DMS53 (cell line): ENCODE measurements at places on chromosomes 5 and 9.
A peak's percentile ranks its signal among the peaks of the same experiment; 100 is the strongest.

DNA sequence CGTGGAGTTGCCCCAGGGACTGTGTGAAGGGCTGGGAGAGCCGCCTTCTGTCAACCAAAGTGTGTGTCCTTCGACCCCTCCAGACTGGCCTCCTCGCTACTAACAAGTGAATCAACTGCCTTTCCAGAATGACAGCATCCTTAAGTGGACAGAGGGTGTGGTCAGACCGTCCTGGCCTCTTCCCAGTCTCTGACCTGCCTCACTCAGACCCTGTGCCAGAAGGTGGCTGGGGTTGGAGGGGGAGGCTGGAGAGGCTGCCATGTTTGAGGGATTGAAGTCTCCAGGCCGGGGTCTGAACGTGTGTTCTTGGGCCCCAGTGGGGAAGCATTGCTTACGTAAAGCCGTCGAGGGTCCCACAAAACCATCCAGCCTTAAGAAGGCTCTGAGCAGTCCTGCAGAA is 389.3 kb upstream of the IRX4 start:
- DNase-seq, result no peak

DNA sequence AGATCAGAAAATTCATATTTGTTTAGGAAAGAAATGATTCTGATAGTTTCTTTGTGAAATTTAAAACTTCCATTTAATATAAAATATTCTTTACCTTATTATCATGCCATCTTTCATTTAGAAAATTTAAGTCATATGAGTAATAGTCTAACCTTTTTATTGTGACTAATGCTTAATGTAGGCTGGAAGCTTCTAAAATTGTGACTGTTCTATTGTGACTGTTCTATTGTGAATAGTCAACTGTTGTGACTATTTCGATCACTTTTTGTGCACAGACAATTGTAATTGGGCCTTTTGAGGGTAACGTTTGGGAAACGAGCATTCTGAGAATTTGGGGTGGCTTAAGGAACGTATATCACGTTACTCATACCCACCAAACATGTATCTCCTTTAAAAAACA is 100.0 kb downstream of the PARP8 start:
- no peak for DNase-seq

GRCh38 chr5:77644371-77645157 is 6.1 kb upstream of the OTP start:
- DNase-seq, result peak; percentile 47

- peak; percentile 2 for DNase-seq
Observed at GRCh38 chr9:13113216-13113615, 166.3 kb downstream of the MPDZ start.

- no peak for DNase-seq
Observed at GRCh38 chr5:89721931-89722330, 687.6 kb downstream of the CETN3 start.

GRCh38 chr5:96881511-96882115 is 5.3 kb downstream of the ERAP2 start:
- DNase-seq, result no peak

DNA sequence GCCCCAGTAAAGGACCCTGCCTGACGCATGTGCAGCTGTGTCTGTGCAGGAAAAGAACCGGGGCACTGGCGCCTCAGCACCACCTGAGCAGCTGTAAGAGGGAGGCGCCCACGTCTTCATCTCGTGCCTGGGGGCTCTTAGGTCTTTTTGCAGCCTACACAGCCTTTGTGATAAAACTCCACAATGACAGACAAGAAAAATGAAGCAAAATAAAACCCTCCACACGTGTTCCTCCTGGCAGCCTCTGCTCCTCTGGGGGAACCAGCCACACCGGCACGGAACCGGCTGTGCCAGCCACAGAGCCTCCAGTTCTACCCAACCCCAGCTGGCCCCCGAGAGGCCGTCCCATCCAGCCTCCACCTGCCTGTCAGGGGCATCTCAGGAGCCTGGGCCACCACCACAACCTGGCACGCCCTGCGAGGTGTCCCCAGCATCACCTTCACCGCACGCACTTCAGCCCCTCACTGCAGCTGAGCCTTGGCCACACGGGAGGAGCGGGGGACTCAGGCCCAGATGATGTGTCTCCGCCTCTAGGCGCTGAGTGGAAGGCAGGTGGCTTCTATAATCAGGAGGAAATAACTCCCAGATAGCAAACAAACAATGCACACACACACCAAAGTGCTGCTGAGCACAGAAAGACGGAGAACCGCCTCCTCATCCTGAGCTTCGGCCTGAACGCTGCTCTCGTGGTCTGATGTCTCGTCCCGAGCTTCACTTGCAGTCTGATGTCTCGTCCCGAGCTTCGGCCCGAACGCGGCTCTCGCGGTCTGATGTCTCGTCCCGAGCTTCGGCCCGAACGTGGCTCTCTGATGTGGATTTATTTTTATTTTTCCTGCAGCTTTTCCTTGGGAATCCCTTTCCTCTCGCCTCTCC is 28.6 kb upstream of the NSMF start:
- DNase-seq, result peak; percentile 95

- DNase-seq, result peak; percentile 85
Observed at GRCh38 chr5:157761690-157762621, 18.4 kb downstream of the LSM11 start.

DNA sequence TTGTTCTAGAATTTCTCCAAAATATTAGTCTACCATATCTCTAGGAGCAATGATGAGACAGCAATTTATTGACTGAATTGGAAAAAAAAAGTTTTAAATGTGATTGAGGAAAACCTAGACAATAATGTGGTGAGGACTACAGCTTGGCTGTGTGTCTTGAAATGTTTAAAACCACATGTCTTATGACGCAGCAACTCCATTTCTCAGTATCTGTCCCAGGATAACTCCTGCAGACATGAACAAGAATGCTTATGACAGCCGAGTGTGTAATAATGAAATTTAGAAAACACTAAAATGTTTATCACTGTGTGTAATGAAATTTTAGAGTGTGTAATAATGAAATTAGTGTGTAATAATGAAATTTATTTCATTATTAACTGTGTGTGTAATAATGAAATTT is 254.1 kb upstream of the DAPK1 start:
- no peak for DNase-seq

DNA sequence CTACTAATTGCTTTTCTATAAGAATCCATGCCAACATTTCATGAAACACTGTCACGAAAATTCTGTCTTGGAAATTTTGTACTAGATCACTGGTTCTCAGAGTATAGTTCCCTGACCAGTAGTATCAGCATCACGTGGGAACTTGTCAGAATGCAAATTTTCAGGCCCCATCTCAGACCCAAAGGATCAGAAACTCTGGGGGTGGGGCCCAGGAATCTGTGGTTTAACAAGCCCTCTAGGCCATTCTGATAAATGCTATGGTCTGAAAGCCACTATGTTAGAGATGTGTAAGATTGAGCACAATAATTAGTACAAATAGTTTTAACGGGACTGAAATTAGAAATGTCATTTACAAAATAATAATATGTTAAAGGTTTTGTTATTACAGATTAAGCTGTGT is 615.7 kb upstream of the ARRDC3 start:
- DNase-seq, result no peak

GRCh38 chr5:134106991-134107701 is 7.3 kb upstream of the TCF7 start:
- no peak for DNase-seq

GRCh38 chr9:131642496-131643083 is 97.3 kb downstream of the PRRT1B start:
- no peak for DNase-seq

DNA sequence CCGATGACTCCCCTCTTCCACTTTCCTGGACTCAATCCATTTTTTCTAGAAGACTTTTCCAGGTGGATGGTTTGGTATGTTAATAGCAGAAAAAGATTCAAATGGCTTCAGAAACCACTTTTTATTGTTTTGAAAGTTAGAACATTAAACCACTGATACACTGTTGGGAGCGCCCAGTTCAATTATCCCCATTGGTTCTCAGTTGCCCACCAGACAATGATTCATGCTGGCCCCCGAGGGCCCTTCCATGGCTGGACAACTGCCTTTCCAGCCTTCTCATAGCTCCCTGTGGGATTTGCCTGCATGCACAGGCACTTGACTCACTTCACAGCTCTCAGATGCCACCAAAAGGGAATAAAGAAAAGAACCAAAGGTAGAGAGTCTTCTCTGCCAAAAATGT is 21.3 kb upstream of the ANKRD34B start:
- no peak for DNase-seq

GRCh38 chr5:43627028-43627427 is 24.0 kb downstream of the NNT start:
- DNase-seq, result peak; percentile 40

DNA sequence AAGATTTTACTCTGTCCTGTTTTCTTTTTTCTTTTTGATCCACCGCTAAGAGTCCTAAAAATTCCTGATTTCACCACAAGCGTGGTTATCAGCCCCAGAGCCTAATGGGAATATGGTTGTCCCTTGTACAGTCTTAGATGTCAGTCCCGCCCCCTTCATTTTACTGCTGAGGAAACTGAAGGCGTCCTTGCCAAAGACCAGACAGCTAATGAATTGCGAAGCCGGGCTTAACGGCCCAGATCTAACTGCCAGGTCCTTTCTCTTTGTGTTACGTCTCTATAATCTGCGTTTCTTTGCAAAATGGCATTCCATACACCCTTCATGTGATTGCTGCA is 497 bp downstream of the NSA2 start:
- peak; percentile 50 for DNase-seq

DNA sequence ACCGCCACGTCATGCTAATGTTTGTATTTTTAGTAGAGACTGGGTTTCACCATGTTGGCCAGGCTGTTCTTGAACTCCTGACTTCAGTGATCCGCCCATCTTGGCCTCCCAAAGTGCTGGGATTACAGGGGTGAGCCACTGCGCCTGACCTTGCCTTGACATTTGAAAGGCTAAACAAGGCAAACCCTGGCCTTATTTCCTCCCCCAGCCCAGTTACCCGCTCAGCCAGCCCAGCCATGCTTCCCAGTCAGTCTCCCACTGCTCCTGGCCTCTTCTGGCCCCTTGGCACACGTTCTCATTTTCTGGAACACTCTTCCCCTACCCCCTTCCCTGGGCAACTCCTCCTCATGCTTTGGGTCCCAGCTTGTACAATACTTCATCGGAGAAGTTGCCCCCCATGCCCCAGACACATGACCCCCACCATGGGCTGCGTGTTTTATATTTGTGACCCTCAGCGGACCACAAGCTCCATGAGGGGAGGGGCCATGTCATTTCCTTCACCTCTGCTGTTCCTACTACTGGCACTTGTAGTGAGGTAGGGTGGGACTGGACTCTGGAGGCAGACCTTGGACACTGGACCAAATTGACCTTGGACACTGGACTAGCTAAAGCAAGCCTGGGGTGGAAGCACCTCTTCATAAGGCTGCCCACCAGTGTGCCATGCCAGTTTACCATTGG is 94.4 kb upstream of the IER5L start:
- DNase-seq, result no peak

- peak; percentile 14 for DNase-seq
Observed at GRCh38 chr5:92561411-92561959, 1019.5 kb downstream of the NR2F1-AS1 start.

- DNase-seq, result peak; percentile 26
Observed at GRCh38 chr9:89791754-89792153, 186.9 kb downstream of the GADD45G start.

- DNase-seq, result no peak
Observed at GRCh38 chr9:93203718-93204469, 20.0 kb downstream of the WNK2 start.

DNA sequence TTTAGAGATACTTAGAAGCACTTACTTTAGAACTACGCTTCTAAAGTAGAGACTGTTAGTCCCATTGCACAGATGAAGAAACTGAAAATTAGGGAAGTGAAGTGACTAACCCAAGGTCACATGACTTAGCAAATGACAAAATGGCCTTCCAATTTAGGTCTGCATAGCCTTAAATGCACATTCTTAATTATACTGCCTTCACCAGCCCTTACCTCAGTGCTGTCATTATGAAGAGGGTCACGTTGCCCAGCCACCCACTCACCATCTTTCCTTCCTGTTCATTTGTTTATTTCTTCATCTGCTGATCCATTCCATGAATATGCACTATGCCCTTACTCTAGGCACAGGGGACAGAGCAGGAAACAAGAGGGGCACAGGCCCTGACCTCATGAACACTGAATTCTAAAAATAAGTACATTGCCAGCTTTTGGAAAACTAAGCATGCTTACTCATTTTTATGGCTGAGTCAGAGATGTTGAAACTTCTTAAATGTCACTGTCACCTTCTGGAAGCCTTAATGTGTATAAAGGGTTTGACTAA is 8.6 kb downstream of the HAVCR2 start:
- peak; percentile 10 for DNase-seq

GRCh38 chr9:33752130-33752637 is 43.2 kb upstream of the PRSS3 start:
- no peak for DNase-seq

DNA sequence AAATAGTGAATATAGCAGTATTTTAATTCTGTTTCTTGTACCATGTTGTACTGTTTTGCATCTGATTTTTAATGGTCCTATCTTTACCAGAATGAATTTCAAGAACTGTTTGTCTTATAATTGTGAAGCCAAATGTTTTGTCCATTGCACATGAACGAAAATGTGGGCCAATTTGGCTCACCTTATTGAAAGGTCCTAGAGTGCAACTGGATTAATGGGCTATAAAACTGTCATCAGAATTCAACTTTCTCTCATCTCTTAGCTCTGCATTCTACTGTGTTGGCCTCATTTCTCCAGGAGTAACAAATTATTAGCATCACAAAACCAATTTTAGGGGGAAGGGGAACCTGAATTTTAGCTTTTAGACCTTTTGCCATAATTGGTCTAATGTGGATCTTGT is 179.4 kb upstream of the NUDT12 start:
- no peak for DNase-seq
